ENCODE measurements at places on chromosomes 2 and 18.

DNA sequence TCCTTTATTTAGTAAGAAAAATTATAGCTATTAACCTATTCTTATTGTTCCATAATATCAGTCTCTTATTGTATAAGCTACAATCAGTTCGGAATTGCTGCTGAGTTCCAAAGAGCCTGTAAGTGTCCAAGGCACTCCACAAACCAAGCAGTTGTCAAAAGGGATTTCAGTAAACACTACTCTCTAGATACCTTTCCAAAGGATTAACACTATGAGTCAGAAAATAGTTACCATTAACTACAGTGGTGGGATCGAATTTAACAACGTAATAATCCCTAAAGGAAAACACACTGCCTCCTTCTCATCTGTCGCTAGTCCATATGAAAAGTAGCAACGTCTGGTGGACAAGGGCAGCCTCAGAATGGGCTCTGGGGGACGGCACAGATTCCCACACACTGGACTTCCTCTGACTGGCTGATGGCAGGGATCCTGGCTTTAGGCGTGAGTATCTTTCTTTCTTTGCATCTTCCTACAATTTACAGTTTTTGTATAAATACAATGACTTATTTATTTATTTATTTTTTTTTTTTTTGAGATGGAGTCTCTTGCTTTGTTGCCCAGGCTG is 8.8 kb downstream of the TGFBRAP1 start:
- DNase-seq: no peak

GRCh38 chr2:42216694-42217093 is 47.5 kb downstream of the EML4 start:
- DNase-seq: peak; percentile 28

DNA sequence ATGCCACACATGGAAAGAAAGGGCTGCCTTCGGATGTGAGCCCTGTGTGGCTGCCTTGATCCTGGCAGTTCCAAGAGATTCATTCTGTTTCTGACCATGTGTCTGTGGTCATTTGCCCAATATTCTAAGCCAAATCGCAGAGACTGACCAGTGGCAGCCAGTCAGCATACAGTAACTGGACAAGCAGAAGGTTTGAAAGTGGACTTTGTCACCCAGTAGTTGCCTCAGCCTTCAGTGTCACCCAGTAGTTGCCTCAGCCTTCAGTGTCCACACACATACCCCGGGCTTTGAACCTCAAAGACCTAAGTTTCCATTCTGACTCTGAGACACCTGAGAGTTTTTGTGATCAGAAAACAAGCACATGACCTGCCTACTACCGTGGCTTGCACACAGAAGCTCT is 5.0 kb downstream of the RFX8 start:
- no peak for DNase-seq

GRCh38 chr2:109614715-109615636 is 812 bp downstream of the SOWAHC start:
- DNase-seq: no peak

GRCh38 chr18:9690418-9691188 is 17.5 kb upstream of the RAB31 start:
- DNase-seq: no peak

DNA sequence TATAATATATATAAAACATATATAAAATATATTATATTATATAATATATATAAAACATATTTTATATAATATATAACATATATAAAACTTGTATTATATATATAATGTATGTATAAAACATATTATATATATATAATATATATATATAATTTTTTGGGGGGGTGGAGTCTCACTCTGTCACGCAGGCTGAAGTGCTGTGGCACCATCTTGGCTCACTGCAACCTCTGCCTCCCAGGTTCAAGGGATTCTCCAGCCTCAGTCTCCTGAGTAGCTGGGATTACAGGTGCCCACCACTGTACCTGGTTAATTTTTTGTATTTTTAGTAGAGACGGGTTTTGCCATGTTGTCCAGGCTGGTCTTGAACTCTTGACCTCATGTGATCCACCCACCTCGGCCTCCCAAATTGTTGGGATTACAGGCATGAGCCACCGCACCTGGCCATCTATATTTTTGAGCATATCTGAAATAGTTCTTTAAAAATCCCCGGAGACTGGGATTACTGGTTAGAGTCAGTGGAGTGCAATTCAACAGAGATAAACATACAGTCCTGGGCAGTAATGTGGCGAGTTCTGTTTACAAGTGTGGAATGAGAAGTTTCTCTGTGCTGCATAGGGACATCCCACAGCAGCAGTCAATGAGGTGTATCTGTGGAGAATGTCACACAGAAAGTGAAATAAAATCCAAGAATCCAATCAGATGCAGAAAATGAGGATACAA is 208.4 kb downstream of the MYCN start:
- no peak for DNase-seq

DNA sequence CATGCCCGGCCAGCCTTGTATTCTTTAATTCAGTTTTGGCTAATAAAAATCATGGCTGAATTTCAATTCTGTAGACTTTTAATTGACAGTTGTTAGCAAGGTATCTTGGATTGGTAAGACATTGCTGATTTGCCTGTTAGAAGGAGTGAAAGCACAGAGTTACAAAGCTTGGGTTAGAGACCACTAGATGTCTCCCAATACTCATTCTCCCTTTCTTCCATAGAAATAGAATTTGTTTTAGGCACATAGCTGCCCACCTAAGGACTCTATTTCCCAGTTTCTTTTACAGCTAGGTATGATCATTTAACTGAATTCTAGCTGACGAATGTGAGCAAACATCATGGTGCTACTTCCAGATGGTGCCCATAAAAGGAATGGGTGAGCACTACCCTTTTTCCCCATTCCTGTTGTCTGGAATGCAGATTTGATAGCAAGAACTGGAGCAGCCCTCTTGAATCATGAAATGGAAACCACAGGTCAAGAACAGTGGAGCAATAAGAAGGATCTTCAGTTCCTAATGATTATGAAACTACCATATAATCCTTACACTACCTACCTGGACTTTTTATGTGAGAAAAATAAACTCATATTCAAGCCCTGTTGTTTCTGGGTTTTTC is 17.5 kb downstream of the PECR start:
- no peak for DNase-seq

- no peak for DNase-seq
These were observed 24.9 kb downstream of the COPS9 start for GRCh38 chr2:240111253-240111652.

DNA sequence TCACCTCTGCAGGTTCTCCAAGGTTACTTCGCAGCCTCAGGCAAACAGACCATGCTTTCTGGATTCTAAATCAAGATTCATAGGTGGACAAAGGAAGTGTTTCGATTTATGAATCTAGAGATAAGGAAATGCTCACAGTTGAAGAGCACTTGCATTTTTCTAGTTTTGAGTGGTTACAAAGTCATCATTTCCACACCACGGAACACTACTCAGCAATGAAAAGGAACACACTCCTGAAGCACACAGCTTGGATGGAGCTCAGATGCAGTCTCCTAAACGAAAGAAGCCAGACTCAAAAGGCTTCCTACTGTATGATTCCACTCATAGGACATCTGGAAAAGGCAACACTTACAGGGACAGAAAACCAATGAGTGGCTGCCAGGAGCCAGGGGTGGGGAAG is 31.7 kb downstream of the SDC1 start:
- DNase-seq: no peak

DNA sequence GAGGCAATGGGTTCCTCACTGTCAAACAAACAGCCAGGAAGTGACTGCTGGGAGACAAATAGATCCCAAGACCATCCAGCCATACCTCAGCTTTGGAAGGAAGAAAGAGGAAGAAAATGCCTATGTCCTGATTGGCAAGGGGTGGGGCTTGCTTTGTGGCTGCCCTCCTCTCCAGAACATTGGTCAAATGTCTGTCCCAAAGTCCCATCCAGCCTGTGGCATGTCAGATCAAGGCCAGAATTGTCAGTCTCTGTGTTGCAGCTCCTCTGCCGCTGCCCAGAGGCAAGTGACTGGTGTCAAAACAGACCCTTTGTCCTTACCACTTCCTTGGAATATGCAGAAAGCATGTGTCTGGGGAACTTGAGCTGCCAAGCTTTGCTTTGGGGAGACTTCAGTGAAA is 63.0 kb upstream of the SMAD2 start:
- no peak for DNase-seq

DNA sequence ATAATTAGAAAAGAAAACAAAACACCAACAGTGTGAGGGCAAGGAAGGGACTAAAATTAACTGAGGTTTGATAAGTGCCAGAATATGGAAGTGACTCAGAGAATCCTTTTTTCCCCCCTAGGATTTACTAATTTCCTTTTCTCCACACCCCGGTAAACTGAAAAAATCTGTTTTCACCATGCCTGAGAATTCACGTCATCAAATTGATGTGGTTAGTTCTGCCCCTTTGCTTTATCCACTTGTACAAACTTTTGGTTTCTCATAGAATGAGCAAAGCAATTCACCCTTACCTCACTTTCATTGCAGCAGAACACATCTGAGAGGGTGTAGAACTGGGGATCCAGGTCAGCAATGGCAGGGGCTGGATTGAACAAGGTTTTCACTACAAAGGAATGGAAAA is 57.8 kb downstream of the RBKS start:
- DNase-seq: no peak

DNA sequence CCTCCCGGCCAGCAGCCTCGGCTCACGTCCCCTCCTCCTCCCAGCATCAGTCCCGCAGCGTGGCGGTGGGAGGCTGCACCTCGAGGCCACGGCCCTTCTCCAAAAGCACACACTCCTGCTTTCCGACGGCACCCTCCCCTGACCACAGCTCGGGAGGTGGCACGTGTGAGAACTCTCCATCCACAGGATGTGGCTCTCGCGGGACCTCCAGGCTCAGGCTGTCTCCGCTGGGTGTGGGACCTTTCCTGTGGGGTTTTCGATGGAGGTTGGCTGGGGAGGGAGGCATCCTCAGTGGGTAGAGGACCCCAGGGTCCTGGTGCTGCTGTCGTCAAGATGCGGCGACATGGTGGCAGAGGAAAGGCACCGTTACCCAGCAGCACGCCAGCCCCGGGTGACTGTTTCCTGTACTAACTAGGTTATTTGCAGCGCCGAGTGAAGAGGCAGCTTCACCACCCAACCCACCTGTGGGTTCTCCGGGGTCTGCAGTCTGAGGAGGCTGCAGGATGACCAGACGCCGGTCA is 42.8 kb upstream of the KCNG2 start:
- no peak for DNase-seq

DNA sequence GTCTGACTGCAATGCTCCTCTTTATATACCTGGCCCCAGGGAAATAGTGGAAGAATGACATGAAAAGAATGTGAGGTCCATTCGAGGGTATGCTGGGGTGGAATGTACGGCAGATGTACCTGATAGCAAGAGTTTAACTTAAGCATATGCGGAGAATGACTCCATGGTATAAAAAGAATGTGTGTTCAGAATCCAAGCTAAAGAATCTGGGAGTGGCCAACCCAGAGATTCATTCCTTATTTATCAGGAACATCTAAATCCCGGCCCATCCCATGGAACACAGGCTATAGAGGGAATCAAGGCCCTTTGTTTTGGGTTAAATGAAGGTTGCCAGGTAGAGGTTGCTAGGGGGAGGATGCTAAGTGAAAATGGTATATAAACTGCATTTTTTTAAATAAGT is 150.0 kb downstream of the ZNF385B start:
- no peak for DNase-seq

- DNase-seq: no peak
These were observed 145.5 kb upstream of the ITGA6 start for GRCh38 chr2:172281648-172282570.

DNA sequence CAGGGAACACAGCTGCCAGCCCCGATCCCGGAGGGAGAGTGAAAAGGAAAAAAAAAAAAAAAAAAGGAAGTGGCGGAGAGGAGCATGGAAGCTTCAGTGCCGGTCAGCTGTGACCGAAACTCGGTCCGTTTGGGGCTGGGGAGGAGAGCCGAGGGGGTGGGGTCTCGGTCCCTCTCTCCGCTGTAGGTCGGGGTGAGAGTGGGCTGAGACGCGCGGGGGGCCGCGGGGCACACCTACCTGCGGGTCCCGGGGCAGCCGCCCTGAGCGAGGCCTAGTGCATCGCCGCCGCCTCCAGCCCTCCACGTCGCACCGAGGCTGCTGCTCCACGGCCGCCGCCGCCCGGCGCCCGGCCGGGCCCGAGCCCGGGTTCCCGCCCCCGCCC is 536 bp downstream of the VPS54 start:
- DNase-seq: peak; percentile 67

- DNase-seq: no peak
These were observed 356.3 kb upstream of the CDH20 start for GRCh38 chr18:60976976-60977375.

DNA sequence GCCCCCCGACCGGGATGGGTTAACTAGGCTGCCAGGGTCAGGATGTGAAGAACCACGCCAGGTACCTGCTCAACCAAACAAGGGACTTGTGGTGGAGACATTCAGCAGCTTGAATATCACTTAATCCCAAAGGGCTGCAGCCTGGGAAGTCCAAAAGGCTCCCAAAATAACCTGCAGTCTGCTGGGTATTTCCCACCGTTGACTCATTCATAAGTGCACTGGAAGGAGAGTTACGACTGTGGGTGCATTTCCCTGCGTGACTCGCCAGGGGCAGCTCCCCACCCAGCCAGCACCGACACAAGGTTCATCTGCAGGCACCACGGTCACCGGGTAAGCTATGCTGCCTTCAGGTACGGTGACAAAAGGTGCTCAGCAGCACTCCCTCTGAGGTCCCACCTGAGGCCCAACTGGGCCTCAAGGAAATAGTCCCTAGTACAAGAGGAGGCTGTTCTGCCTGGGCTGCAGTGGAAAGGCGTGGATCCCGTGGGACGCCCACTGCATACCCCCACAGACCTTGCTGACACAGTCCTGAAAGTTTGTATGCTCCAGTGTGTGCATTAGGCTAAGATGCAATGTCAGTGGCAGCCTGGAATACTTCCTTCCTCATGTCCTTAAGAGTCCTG is 86.5 kb downstream of the UXS1 start:
- no peak for DNase-seq

DNA sequence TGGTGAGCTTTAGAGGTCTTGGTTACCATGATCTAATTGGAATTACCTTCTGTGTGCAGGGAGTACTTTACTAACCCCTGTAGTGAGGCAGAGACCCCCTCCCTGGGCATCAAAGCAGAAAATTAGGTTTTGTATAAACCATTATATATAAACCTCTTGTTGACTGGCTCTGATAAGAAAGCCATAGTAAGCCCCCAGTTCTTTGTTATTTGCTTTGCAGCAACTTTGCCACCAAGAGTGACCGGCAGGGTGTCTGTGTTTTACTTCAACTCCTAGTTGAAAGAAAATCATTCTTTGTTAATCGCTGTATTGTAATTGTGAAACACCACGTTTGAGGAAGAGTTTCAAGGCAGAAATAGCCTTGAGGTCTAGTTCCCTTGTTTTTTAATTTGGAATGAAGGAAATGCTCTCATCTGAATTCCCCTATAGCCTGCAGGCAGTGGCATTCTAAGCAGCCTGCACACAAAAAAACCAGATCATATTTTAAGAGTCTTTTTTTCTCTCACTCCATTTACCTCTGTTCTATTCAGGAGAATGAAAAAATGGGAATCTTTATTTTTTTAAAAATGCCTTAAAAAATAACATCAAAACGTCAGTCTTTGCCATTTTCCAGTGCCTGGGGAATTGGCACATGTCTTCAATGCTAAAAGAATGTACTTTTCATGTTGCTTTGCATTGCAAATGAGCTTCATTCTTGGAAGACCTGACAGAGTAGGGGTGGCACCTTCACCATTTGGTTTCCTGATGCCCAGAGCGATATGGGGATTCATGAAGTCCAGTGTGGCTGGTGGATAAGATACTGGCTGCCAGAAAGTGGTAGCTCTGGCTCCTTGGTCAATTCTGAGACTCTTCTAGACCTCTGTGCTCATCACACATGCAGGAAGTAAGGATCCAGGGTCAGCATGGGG is 338.1 kb downstream of the SLC4A3 start:
- DNase-seq: no peak
